ENCODE measurements at places on chromosomes 6 and 20. TPM values are rescaled to one million over a fixed set of nuclear protein-coding genes. Genes with fewer than 3 reads are reported as not detected.

Gene RIPPLY2
- not detected for polyA plus RNA-seq

Gene CST4
- not detected for polyA plus RNA-seq

Gene PRICKLE4
- not detected for polyA plus RNA-seq

Gene GZF1
- polyA plus RNA-seq, result 5.9 TPM

Gene TCF19
- 14.9 TPM for polyA plus RNA-seq

Gene NHSL1
- polyA plus RNA-seq, result not detected

Gene FAM83C
- not detected for polyA plus RNA-seq

Gene FBXL4
- polyA plus RNA-seq, result 9.7 TPM

Gene MOXD1
- 9.0 TPM for polyA plus RNA-seq

Gene RING1
- polyA plus RNA-seq, result 9.9 TPM

Gene MYCT1
- polyA plus RNA-seq, result not detected

Gene FOXA2
- not detected for polyA plus RNA-seq

Gene PHF1
- polyA plus RNA-seq, result 77.0 TPM

Gene OR2H2
- polyA plus RNA-seq, result not detected

Gene SLA2
- polyA plus RNA-seq, result 0.68 TPM
